ENCODE measurements at places on chromosomes 3 and 15.

- DNase-seq = no peak
Observed at GRCh38 chr3:9207116-9207763, 42.2 kb downstream of the SRGAP3 start.

DNA sequence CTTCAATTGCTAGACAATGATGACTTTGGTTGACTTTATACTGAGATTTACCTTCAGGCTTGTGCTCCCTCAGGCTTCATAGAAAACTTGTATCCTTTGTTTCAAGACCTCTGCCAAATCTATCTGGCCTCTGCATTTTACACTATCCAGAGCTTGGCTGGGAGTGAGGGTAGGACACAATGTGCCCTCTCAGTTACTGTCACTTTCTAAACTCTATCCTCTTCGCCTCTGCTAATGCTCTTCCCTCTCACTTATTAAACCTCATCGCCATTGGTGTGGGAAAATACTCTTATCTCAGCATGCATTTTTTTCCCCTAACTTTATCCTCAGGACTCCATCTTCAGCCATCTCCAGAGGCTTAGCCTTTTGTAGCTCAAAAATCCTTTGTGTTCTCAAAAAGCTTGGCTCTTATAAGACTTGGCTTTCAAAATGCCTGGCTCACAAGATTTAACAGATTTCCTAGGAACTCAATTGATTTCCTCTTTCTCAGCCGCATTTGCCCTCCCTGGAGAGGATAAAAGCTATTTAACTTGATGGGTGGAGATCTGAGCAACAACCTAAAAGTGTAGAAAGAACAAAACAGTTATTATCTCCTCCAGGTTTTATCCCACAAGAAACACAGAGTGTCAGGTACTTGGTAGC, 28.3 kb downstream of the SUCNR1 start:
- DNase-seq = no peak

GRCh38 chr3:189860296-189860695, 229.1 kb downstream of the TP63 start:
- no peak for DNase-seq

- no peak for DNase-seq
Observed at GRCh38 chr15:52287114-52287513, 8.5 kb downstream of the MYO5C start.

DNA sequence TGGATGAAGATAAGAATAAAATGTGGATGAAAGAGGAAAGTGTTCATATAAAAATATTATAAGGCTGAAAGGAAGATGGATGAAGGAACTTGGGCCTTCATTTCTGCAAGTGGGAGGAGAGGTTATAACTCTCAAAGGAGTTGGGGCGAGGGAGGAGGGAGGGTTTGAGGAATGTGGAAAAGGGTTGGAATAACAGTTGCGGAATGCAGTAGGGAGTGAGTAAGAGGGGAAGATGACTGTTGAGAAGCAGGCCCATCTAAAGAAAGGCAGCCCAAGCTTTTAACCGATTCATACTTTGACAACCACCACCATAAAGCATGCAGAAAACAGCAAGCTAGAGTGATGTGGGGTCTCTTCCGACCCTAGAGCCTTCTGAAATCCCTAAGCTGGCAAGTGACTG, 8.3 kb upstream of the TM4SF4 start:
- DNase-seq = no peak

GRCh38 chr15:50249704-50250103, 15.8 kb downstream of the HDC start:
- DNase-seq = no peak

DNA sequence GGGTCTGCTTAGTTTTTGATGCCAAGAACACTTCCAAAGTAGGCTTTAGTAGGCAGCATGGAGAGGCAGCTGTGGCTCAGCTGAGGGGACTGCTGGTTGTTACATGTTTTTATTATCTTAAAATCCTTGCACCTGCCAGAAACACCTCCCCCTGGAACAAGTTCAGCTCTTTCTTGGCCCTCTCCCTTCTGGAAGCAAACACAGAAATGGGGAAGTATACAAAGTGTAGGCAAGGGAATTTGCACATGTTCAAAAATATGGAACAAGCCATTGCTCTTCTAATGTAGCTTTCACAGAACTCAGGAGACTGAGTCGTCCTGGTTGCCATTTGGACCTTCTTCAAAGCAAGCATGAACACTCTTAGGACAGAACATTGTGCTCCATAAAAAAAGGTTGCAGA, 169.1 kb upstream of the SEMA6D start:
- no peak for DNase-seq

GRCh38 chr15:93583552-93583951, 494.5 kb upstream of the RGMA start:
- DNase-seq = no peak

DNA sequence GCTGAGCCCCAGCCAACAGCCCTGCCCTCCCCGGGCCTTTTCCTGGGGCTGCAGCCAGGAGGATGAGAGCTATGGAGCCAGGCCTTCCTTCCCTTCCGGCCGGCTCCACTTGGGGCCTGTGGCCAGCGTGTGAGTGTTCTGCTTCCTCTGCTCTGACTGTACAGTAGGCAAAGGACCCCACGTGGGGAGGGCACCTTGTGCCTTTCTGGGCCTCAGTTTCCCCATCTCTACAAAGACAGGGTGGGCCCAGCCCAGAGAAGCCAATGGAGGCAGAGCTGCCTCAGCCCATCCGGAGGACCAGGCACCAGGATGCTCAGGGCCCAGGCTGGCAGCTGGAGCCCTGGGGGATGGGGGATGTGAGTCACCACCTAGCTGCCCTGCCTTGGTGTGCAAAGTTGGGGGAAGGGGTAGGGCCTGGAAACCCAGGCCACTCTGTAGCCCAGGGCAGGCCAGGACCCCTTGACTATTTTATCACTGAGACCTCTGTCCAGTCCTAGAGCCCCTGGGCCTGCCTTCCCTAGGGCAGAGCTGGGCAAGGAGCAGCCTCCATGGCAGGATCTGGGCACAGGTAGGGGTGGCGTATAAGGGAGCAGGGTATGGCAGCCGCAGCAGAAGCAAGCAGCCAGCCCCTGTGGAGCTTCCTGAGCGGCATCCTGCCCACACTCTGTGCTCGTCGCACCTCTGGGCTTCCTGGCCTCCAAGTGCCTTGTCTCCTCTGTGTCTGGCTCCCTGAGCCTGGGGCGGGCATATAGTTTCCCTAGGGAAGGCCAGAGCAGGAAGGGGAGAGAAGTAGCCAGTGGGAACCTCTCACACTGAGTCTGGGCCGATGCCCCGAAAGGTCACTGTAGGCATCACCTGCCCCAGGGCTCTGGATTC, 1.8 kb downstream of the PSTPIP1 start:
- no peak for DNase-seq

- no peak for DNase-seq
Observed at GRCh38 chr15:74857082-74857655, 14.2 kb upstream of the ULK3 start.

DNA sequence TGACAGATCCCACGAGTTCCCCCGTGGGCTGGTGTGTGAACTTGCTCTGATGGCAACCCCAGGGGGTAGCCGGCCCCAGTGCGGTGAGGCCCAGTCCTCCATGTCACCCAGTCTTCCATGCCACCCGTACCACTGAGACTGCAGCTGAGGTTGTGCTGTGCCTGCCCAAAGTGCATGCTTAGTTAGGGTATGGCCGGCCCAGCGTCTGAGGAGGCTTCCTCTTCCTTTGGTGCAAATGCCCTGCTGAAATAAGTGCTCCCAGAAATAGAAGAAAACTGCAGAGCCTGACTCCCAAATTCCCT, 31.5 kb downstream of the MGLL start:
- no peak for DNase-seq

GRCh38 chr15:30933293-30933692, 29.6 kb downstream of the FAN1 start:
- DNase-seq = no peak

- DNase-seq = no peak
Observed at GRCh38 chr3:195101001-195101583, 169.9 kb downstream of the XXYLT1 start.

DNA sequence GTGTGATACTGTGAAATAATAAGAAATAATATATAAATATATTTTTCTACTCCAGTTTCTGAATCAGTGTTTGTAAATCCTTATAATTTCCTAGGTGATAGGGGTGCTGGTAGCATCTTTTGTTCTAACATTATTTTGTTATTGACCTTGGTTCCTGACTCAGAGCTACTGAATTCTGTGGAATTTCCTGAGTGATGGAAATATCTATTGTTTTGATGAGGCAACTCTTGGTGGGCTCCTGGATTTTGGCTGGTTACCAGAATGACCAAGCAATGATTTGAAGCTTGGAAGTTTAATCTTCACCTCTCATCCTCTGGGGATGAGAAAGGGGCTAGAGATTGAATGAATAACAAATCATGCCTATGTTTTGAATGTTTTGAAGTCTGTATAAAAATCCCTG, 377.3 kb downstream of the LPP start:
- DNase-seq = no peak

GRCh38 chr15:32855942-32856341, 138.1 kb downstream of the GREM1 start:
- DNase-seq = no peak

DNA sequence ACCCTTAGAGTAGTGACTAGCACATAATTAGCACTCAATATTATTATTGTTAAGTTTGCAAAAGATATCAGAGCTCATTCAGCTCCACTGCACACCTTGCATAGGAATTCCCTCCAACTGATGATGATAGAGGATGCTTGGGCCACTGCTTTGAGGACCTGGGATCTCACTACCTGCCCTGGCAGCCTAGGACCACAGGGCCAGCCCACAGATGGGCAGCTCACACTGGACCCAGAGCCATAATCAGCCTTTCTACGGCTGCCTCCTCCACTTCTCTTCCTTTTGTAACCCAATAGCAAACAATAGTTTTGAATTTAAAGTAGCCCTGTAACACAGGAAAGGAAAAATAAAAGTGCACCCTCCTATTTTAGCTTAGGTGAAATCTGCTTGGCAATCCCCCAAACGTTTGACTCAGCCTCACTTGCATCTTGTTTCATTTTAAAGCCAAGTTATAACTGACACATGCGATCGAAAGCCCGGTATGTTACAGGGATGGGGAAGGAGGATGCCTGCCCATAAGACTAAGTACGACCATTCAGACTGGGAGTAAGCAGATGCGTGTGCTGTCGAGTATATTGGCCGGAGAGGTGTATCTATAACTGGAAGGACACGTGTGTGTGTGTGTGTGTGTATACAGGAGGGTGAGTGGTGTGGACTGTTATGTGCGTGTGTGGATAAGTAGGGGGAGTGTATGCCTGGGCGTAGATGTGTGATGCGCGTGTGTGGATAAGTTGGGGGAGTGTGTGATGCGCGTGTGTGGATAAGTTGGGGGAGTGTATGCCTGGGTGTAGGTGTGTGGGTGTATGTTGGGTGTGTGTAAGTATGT, 65.9 kb downstream of the CPN2 start:
- no peak for DNase-seq

GRCh38 chr15:69288531-69289341, 10.0 kb upstream of the PAQR5 start:
- DNase-seq = no peak

DNA sequence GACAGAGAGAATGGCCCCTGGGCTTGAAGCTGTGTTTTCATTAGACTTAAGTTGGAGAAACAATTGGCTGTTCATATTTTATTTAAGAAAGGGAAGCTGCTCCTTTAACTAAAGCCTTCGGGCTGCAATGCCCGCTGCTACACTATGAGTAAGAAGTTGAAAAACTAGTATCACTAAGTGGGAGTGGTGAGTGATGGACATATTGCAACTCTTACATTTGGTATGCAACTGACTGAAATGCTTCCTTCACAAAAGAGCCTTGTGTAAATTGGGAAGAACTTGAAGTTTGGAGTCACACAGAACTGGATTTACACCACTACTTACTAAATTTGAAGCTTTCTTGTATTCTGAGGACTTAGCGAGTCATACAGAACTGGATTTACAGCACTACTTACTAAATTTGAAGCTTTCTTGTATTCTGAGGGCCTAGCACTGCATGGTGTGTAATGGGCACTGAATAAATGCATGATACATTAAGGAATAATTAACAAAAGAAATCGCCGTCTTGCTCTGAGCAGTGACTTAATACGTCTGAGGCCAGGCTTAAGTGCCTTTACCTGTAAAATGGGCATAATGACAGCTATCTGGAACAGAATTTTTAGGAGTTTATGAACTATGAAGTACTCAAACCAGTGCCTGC, 149.5 kb downstream of the RYR3 start:
- DNase-seq = no peak
